ENCODE measurements at places on chromosomes 16 and 17. TPM values are rescaled to one million over a fixed set of nuclear protein-coding genes. Genes with fewer than 3 reads are reported as not detected.
A peak's percentile ranks its signal among the peaks of the same experiment; 100 is the strongest.

The TEFM gene
- 14.5 TPM for total RNA-seq

The B3GNT9 gene
- 1.0 TPM for total RNA-seq

The CTRB2 gene
- not detected for total RNA-seq

The UMOD gene
- not detected for total RNA-seq

GRCh38 chr17:70989280-70989679 is 819.9 kb downstream of the KCNJ2 start:
- DNase-seq: no peak

GRCh38 chr16:58732545-58733247 is 1.4 kb downstream of the GOT2 start:
- no peak for DNase-seq

DNA sequence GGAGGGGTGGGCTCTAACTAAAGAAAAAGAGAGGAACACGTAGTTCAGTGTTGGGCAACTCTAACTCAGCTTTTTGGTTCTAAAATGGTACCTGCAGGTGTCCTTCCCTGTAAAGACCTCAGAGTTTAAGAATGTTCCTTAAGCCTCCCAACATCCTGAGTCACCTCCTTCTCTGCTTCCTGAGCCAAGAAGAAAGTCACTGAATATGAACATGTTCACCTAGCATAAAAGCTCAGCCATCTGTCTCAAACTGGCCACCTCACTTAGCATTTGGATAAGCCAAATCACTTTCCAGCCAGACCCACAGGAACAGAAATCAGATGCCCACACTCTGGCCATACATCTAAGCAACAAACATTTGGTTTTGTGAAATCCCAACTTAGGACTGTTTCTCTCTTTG is 3.7 kb downstream of the TMEM98 start:
- no peak for DNase-seq

- no peak for DNase-seq
Measured at GRCh38 chr17:72922219-72922618, 170.3 kb downstream of the SLC39A11 start.

DNA sequence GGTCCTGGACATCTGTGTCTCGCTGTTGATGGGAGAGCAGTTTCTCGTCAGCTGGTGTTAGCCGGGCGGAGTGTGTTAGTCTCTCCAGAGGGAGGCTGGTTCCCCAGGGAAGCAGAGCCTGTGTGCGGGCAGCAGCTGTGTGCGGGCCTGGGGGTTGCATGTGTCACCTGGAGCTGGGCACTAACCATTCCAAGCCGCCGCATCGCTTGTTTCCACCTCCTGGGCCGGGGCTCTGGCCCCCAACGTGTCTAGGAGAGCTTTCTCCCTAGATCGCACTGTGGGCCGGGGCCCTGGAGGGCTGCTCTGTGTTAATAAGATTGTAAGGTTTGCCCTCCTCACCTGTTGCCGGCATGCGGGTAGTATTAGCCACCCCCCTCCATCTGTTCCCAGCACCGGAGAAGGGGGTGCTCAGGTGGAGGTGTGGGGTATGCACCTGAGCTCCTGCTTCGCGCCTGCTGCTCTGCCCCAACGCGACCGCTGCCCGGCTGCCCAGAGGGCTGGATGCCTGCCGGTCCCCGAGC is 17.9 kb downstream of the GAA start:
- no peak for DNase-seq

- no peak for DNase-seq
Measured at GRCh38 chr17:75850928-75851692, 4.0 kb downstream of the WBP2 start.

GRCh38 chr16:19697756-19698318 is 20.2 kb downstream of the KNOP1 start:
- DNase-seq: no peak

GRCh38 chr17:58337210-58337599 is 8.6 kb upstream of the TSPOAP1 start:
- no peak for DNase-seq

GRCh38 chr17:50638966-50639713 is 4.5 kb downstream of the ABCC3 start:
- peak; percentile 86 for DNase-seq

DNA sequence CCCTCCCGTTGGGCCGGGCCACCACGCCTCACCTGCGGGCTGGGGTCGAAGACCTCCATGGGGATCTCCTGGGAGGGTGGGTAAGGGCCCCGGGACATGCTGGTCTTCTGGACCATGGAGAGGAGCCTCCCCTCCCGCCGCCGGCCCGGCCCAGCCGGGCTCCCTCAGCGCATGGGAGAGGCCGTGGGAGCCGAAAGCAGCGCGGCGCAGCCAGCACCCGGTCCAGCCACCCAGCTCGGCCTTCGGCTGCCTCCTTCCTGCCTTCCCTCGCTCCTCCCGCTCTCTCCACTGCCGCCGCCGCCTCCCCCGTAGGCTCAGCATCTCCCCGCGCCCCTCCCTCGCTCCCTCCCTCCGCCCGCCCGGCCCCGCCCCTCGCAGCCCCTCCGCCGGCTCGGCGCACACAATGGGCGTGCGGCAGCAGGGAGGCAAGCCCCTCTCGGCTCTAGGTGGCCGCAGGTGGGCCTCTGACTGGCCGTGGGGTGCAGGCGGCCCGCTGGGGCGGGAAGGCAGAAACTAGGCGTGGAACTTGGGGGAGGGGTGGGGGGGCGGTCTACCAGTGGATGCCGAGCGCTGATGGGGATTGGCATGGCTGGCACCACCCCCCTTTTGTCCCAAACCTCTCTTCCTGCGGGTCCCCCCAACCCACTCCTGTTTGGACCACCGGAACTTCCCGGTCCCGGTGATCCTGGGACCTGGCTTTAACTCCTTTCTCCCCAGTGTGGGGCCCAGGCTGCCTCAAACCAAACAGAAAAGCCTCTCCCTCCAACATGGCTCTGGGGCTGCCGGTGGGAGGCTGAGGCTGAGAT is at the start of gene CACNB1:
Gene CACNB1 (minus strand): TSS at position 290 of the 806 bp plus-strand sequence. CDS start 174 bp downstream, at position 116.
- no peak for DNase-seq
